GM12878 (cell line): ENCODE measurements at places on chromosomes 6 and 20. TPM values are rescaled to one million over a fixed set of nuclear protein-coding genes. Genes with fewer than 3 reads are reported as not detected.

- no peaks in the 10 kb centered on the region for H3K4me1 ChIP-seq
- H3K27me3 ChIP-seq = no peaks in the 10 kb centered on the region
- H3K27ac ChIP-seq = no peak overlapping the region
- H3K36me3 ChIP-seq = no peaks in the 10 kb centered on the region
- DNase-seq = no peak
Measured at GRCh38 chr6:120384671-120385070, 949.6 kb downstream of the TBC1D32 start.

- H3K27ac ChIP-seq = peak overlapping the region; percentile 45
- H3K4me1 ChIP-seq = peaks cover 46% of the 10 kb centered on the region
- H3K4me3 ChIP-seq = peak overlapping the region; percentile 47; the same call in 1 of the 2 replicates
- DNase-seq = no peak
- no peaks in the 10 kb centered on the region for H3K27me3 ChIP-seq
Measured at GRCh38 chr6:149046822-149047246, 270.7 kb upstream of the TAB2 start.

- H3K4me1 ChIP-seq = peaks cover 36% of the 10 kb centered on the region
- no peaks in the 10 kb centered on the region for H3K27me3 ChIP-seq
- DNase-seq = no peak
- peak overlapping the region; percentile 61; the same call in 1 of the 2 replicates for H3K4me3 ChIP-seq
Measured at GRCh38 chr20:32534661-32535240, 50.4 kb downstream of the NOL4L start.

DNA sequence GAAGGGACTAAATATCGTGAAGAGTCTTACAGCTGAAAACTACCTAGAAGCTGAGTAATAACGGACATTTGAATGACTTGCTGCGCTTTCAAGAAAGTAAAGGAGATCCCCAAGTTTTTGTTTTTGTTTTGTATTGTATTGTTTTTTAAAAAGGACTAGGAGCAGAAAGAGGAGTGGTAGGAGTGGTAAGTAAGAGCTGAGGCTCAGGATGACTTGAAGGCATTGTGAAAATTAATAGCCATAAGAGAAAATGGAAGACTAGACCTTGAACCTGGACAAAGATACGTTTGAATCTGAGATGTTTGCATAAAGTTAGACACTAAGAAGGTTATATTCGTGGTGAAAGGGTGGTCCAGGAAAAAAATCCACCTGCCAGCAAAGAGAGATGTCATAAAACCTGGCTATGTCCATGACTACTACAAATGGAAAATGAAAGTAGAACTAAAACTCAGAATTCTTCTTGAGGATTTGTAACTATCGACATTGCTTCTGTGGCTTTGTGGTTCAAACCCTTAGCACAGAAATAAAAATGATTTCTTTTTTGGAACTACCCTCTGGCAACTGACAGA lies 824.8 kb upstream of the FLRT3 start:
- H3K27ac ChIP-seq = peak overlapping the region; percentile 38; the same call in 1 of the 2 replicates
- H3K27me3 ChIP-seq = no peaks in the 10 kb centered on the region
- H3K4me3 ChIP-seq = peak overlapping the region; percentile 29; the same call in 1 of the 2 replicates

Gene LCA5
- 0.26 and 0.27 TPM in 2 replicates for total RNA-seq

Gene ADAM33
- not detected in 2 replicates for total RNA-seq

Gene GRIK2
- total RNA-seq = not detected in 2 replicates

Gene IMPG1
- total RNA-seq = not detected in 2 replicates

Gene RIPOR2
- total RNA-seq = 37.9 and 41.1 TPM in 2 replicates

Gene PACRG
- not detected in 2 replicates for total RNA-seq
